ENCODE measurements at places on chromosomes 7 and 10.

DNA sequence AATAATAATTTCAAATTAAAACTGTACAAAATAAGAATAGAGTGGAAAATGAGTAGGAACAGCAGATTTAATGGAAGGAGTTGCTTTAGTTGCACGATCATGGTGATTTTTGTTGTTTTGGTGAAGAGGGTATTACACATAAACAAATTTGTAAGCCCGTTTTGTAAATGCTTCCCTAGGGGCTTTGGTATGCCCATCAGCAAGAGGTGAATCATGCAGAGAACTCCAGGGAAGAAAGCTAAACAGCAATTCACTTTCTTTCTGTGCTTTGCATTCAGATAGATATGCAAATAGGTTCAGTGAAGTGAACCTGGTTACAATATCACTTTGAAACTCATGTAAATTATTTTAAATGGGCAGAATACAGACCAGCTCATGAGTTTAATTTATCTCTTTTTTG lies 422.2 kb upstream of the MTPN start:
- DNase-seq, result no peak

DNA sequence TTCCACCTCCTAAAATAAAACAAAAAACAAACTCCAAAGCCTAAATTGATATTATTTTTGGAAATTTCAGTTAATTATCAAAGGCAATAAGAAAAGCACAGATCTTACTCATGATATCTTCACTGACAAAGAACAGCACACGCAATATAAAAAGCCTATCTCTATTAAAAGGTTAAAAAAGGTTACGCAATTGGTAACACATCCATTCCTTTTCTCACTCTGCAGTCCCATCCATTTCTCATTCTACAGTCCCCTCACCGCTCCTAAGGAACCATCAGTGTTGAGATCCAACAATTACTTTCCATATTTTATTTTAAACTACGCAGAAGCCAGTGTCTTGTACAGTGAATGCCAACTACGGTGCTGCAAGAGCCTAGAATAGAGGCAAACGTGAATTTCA lies 1.3 kb downstream of the SEC61G start:
- DNase-seq, result no peak

GRCh38 chr10:115981081-115981480 lies 291.9 kb downstream of the GFRA1 start:
- DNase-seq, result no peak

- no peak for DNase-seq
Measured at GRCh38 chr10:43407148-43407575, 1.8 kb downstream of the HNRNPF start.

- no peak for DNase-seq
Measured at GRCh38 chr10:16923309-16923708, 106.1 kb upstream of the RSU1 start.

DNA sequence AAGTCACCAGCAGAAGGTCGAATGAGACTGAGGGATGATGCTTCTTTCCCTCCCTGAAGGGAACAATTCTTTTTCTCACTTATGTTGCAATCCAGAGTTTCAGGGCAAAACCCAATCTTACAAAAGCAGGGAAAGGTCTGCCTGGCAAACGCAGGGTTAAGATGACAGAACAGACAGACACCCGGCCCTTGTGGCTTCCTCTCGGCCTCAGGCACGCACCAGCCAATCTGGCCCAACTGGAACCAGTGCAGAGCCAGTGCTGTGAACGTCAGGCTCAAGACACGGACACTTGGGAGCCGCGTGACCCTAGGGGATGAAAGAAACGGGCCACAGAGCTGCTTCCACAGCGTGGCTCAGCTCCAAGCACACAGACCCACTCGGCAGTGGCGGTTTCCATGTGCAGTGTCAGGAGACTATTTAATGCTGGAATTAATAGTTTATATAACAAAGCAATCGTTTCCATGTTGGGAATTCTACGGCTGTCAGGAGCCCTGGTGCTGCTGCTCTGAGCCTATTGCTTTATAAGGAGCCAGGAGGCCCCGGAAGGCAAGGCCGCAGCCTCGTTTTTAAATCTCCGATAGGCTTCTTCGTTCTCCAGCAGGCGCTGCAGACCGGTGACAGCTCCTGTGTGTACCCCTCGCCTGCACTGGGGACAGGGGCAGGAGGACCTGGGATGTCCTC lies 198.4 kb downstream of the DIP2C start:
- DNase-seq, result no peak

GRCh38 chr10:123682477-123682876 lies 16.3 kb downstream of the GPR26 start:
- no peak for DNase-seq

GRCh38 chr7:93062599-93062998 lies 55.2 kb downstream of the SAMD9 start:
- DNase-seq, result no peak

- DNase-seq, result no peak
Measured at GRCh38 chr10:78173360-78174015, 139.8 kb downstream of the RPS24 start.

DNA sequence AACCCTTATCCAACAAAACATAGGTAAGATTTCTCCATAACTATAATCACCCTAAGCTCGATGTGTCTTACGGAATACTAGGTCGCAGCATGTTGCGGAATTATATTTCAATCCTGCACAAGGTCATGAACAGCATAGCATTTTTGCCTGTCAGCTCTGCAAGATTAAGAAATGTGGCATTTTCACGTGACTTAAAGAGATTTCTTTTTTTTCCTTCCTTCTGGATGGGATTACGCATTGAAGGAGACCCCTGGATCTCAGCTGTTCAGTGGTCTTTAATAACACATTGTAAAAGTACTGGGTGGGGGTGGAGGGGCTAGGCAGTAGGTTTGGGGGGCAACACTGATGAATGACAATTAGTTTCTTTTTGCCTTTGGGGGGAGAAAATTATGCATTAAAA lies 106.7 kb downstream of the CUBN start:
- no peak for DNase-seq

DNA sequence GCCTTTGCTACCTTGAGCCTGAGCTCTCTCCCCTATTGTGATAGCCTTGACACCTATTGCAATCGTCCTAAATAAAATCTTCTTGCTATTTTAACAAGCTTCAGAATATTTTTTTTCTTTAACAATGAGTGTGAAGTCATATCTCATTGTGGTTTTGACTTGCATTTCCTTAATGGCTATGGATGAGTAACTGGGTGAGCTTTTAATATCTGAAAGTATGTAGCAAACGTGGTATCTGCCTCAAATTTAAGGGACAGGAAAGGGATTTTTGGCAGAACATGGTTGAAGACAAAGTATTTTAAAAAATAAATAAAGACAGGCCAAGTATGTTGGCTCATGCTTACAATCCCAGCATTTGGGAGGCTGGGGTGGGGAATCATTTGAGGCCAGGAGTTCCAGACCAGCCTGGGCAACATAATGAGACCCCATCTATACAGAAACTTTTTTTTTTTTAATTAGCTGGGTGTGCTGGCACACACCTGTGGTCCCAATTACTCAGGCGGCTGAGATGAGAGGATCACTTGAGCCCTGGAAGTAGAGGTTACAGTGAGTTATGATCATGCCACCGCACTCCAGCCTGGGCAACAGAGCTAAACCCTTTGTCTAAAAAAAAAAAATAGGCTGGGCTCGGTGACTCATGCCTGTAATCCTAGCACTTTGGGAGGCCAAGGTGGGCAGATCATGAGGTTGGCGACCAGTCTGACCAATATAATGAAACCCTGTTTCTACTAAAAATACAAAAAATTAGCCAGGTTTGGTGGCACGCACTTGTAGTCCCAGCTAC lies 319.3 kb upstream of the NRP1 start:
- DNase-seq, result no peak

DNA sequence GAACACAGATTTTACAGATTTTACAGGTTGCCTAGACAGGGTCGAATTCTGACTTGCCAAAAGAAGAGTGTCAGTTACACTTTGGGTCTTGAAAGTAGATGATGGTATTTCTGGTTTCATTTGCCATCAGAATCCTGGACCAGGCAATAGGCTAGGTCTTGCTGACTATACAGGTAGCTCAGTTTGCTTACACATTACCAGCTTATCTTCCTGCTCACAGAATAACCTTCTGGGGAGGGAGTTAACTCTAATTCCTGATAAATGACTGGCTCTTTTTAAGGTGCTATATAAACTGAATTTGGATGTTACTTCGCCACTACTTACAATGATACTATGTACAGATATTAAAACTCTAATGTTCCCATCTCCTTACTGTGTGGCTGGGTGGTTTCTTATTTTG lies 39.8 kb downstream of the GBF1 start:
- DNase-seq, result no peak

- DNase-seq, result no peak
Measured at GRCh38 chr7:107187774-107188173, 19.0 kb downstream of the HBP1 start.

GRCh38 chr10:11647676-11648075 lies 36.2 kb upstream of the USP6NL start:
- DNase-seq, result peak; percentile 43

GRCh38 chr10:84026821-84027257 lies 112.5 kb upstream of the GHITM start:
- DNase-seq, result no peak

GRCh38 chr7:38822549-38822948 lies 86.4 kb downstream of the VPS41 start:
- DNase-seq, result no peak

- DNase-seq, result no peak
Measured at GRCh38 chr7:5382281-5382892, 41.2 kb downstream of the TNRC18 start.

- DNase-seq, result peak; percentile 4
Measured at GRCh38 chr10:127243490-127244272, 47.3 kb upstream of the INSYN2A start.

GRCh38 chr7:55177589-55178261 lies 158.9 kb downstream of the EGFR start:
- DNase-seq, result no peak

DNA sequence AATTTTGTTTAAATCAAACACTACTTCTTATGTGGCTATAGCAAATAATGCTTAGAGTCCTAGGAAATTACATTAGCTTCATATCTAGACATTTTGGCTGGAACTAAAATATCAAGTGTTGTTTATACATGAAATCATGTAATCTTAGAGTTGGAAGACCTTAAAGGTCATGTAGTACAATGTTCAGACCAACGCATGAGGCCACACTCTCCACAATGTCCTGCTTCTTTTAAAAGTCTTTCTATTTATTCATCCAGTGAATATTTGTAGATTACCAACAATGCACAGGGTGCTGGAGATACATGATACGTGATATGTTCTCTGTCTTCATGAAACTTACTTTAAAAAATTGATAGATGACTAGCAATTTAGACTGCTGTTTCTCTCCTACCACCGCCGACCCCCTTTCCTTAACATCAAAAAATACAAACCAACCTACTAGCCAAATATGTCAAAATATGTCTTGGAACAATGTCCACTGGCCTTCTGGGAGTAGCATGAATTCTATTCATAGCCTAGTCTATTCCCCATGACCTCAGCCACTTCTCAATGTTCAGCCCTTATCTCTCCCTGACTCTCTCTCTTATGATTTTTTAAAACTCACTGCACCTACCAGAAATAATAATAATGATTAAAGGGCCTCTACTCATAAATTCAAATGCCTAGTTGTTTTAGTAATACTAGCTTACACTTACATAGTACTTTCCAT lies 59.5 kb upstream of the CAV2 start:
- DNase-seq, result no peak

GRCh38 chr7:738723-739454 lies 11.8 kb upstream of the PRKAR1B start:
- DNase-seq, result no peak

- no peak for DNase-seq
Measured at GRCh38 chr10:51215951-51216834, 141.9 kb downstream of the PRKG1 start.

DNA sequence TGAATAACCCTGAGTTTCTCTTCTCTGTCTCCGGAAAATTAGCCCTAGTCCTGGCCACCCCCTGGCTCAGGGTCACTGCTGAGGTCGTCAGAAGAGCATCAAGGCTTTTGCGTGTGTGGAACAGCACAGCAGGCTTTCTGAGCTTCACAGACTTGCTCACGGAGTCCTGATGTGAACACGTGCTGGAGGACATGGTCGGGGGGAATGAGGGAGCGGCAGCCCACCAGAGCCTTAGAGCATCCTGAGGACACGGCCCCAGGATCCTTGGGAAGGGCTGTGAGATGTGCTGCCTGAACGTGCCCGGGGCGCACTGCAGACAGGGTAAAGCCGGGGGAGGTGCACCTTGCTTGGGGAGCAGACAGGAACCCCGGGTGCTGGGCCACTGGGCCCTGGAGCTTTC lies 28.8 kb downstream of the TMEM120A start:
- DNase-seq, result no peak

GRCh38 chr10:122206471-122207065 lies 64.5 kb upstream of the BTBD16 start:
- DNase-seq, result no peak

DNA sequence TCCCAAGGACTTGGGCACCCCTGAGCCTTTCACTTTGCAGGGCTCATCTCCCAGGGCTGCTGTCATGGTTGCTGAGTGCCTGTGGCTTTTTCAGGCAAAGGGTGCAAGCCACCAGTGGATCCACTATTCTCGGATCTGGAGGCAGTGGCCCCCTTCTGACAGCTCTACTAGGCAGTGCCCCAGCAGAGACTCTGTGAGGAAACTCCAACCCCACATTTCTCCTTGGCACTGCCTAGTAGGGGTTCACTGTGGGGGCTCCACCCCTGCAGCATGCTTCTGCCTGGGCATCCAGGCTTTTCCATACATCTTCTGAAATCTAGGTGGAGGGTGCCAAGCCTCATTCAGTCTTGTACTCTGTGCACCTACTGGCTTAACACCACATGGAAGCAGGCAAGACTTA lies 675.0 kb upstream of the MBL2 start:
- DNase-seq, result no peak

DNA sequence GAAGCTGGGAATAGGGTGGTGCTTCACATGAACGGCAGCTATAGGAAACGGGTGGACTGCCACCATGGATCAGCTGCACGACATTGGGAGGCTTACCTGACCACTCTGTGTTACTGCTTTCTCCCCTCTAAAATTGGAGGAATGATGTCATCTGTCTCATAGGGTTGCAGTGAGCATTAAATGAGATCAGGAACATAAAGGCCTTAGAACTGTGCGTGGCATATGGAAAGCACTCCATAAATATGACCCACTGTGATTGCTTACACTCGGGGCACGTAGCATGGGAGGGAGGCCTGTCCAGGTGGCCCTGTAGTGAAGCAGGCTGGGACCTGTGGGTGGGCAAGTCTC lies 9.7 kb downstream of the C10orf62 start:
- DNase-seq, result no peak

DNA sequence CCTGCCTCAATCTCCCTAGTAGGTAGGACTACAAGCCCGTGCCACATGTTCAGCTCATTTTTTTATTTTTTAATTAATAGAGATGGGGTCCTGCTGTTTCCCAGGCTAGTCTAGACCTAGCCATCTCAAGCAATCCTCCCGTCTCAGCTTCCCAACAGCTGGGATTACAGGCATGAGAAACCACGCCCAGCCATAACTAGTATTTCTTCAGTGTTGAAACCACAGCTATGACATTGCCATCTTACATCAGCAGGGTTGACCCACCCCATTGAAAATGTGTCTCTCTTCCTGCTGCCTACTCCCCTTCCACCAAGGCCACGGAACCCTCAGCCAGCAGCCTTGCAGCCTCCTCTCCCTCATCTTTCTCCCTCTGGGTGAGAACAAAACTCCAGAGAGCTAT lies 62.1 kb upstream of the ZNF746 start:
- DNase-seq, result no peak
